ENCODE measurements at places on chromosomes 5 and 9. TPM values are rescaled to one million over a fixed set of nuclear protein-coding genes. Genes with fewer than 3 reads are reported as not detected.

DNA sequence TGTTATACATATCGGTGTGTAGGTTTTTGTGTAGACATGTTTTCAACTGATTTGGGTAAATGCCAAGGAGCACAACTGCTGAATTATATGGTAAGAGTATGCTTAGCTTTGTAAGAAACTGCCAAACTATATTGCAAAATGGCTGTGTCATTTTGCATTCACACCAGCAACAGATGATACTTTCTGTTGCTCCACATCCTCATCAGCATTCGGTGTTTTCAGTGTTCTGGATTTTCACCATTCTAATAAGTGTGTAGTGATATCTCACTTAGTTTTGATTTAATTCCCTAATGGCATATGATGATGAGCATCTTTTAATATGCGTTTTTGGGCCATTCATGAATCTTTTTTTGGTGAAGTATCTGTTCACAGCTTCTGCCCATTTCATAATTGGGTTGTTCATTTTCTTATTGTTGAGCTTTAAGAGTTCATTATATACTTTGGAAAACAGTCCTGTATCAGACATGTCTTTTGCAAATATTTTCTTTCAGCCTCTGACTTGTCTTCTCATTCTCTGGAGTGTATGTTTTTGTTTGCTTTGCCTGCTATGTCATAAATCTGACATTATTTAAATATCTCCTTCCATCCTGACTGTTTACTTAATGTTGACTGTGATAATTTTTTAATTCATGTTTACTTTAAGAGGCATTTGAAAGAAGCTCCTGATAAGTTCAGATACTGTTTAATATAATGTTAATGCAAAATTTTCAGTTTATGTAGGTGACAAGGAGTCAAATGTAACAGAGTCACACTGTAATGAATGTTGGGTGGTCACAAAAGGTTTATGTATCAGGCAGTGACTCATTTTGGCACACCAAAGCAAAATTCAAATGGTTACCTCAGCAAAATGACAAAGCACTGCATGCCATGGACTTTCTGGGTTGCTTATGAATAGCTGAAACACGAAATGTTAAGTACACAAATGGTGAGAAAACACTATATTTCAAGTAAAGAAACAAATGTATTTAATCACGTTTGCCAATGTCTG lies 181.1 kb upstream of the DAB2 start:
- H3K27ac ChIP-seq, result no peak overlapping the region
- DNase-seq, result no peak
- no peaks in the 10 kb centered on the region for H3K4me1 ChIP-seq

- DNase-seq, result no peak
- H3K4me3 ChIP-seq, result 0 out of 2 replicates have a peak overlapping the region, but pooled peaks have one; percentile 10
These were observed 11.4 kb downstream of the CHD1 start for GRCh38 chr5:98917433-98917832.

DHX29 gene
- total RNA-seq, result 17.0 TPM

GRCh38 chr5:17259630-17260257 lies 42.3 kb downstream of the BASP1 start:
- no peaks in the 10 kb centered on the region for H3K27me3 ChIP-seq
- no peak overlapping the region for H3K27ac ChIP-seq
- no peak overlapping the region for H3K4me3 ChIP-seq
- peaks cover 26% of the 10 kb centered on the region for H3K4me1 ChIP-seq

SMIM33 gene
- total RNA-seq, result not detected
